ENCODE measurements at places on chromosomes 13 and 19. TPM values are rescaled to one million over a fixed set of nuclear protein-coding genes. Genes with fewer than 3 reads are reported as not detected.

The SLC25A42 gene
- total RNA-seq, result 6.8 TPM

The POU2F2 gene
- 5.6 TPM for total RNA-seq

DNA sequence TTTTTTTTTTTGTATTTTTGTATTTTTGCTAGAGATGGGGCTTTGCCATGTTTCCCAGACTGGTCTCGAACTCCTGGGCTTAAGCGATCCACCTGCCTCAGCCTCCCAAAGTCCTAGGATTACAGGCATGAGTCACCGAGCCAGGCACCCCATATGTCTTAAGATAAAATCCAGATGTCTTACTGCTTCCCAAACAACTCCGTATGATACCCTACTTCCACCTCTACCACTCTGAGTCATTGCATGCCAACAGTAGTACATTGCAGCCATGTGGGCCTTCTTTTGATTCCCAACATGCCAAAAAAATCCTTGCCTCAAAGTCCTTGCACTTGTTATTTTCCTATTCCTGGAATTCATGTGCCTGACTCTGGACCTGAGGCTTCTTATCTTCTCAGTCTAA lies 799.2 kb downstream of the GPC5 start:
- no peak for DNase-seq

DNA sequence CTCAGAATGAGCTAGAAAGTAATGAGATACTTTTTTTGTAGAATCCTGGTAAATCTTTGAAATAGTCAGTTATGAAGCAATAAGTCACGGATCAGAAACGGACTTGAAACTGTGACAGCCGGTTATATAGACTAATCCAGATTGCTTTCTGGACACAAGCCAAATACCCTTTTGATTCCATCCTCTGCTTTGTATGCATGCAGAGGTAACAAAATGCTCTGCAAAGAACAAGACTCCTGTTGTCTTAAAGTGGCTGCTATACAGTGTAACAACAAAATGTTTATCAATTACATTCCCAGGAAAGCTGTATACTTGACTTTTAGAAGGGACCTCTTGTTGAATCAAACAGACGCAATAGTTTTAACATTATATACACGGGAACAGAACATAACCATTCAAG lies 66.5 kb upstream of the STARD13 start:
- no peak for DNase-seq

The LYPD5 gene
- total RNA-seq, result 5.2 TPM

The S1PR2 gene
- total RNA-seq, result 0.80 TPM

DNA sequence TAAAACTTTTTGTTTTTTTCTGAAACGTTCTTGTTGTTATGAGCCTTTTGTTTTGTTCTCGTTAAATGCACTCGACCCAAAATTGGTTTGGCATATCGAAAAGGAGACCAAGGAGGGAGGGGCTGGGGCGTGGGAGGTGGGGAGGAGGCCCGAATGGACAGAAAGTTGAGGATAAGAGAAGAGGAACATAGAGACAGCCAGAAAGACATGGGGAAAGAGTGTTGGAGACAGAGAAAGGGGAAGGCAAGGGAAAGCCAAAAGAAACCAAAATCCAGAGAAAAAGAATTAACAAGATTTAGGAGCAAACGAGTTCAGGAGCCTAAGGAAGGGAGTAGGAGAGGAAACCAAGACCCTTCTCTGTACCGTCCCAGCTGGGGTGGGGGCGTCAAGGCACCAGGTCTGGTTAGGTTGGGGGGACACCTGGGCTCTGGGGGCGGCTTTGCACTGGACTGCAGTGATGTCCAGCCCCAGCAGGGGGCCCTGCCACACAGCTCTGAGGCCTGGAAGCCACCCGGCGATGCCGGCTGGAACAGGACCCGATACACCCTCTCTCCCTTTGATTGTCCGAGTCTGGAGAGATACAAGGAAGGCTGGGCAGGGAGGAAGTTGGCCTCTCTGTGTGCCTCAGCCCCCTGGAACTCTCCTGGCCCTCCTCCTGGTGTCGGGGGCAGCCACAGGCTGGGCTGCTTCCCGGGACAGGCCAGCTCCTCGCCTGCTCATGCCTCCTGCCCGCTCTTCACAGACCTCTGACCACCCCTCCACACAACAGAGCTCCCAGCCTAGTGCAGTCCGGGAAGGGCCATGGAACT lies 11.6 kb upstream of the ASF1B start:
- DNase-seq, result peak; percentile 71

GRCh38 chr13:102870677-102871415 lies 25.0 kb downstream of the ERCC5 start:
- peak; percentile 48 for DNase-seq

DNA sequence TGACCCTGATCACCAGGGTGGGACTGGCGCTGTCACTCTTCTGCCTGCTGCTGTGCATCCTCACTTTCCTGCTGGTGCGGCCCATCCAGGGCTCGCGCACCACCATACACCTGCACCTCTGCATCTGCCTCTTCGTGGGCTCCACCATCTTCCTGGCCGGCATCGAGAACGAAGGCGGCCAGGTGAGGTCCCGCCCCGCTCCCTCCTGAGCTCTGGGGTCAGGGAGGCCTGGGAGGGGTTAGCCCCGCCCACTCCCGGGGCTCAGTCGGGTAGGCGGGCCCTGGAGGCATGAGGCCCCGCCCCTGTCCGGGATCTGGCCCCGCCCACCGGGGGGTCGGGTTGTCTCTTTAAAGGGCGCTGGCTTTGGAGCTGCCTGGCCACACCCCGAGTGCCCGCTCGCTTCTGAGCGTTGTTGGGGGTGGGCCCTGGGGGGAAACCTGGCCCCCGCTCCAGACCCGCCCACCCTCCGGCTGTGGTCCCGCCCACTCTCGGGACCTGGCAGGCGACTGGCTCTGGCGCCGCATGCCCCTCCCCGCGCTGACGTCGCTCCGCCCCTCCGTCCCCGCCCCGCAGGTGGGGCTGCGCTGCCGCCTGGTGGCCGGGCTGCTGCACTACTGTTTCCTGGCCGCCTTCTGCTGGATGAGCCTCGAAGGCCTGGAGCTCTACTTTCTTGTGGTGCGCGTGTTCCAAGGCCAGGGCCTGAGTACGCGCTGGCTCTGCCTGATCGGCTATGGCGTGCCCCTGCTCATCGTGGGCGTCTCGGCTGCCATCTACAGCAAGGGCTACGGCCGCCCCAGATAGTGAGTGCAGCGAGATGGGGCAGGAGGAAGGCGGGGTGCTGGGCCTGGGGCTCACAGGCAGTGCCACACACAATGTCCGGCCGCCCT lies 13.1 kb downstream of the DDX39A start:
- DNase-seq, result peak; percentile 87

The SOX1 gene
- not detected for total RNA-seq

GRCh38 chr13:49855930-49856329 lies 63.4 kb upstream of the KPNA3 start:
- no peak for DNase-seq

DNA sequence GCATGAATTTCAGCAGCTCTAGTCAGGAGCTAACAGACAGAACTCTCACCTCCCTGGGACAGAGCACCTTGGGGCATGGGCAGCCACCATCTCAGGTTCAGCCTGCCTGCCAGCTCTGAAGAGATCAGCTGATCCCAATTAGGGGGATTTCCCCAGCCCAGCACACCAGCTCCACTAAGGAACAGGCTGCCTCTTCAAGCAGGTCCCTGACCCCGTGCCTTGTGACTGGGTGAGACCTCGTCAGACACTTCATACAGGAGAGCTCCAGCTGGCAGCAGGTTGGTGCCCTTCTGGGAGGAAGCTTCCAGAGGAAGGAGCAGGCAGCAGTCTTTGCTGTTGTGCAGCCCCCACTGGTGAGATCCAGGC lies 84.5 kb upstream of the UFM1 start:
- no peak for DNase-seq

- no peak for DNase-seq
Measured at GRCh38 chr13:110185696-110186095, 121.3 kb downstream of the COL4A1 start.

The SPRED3 gene
- 0.48 TPM for total RNA-seq

DNA sequence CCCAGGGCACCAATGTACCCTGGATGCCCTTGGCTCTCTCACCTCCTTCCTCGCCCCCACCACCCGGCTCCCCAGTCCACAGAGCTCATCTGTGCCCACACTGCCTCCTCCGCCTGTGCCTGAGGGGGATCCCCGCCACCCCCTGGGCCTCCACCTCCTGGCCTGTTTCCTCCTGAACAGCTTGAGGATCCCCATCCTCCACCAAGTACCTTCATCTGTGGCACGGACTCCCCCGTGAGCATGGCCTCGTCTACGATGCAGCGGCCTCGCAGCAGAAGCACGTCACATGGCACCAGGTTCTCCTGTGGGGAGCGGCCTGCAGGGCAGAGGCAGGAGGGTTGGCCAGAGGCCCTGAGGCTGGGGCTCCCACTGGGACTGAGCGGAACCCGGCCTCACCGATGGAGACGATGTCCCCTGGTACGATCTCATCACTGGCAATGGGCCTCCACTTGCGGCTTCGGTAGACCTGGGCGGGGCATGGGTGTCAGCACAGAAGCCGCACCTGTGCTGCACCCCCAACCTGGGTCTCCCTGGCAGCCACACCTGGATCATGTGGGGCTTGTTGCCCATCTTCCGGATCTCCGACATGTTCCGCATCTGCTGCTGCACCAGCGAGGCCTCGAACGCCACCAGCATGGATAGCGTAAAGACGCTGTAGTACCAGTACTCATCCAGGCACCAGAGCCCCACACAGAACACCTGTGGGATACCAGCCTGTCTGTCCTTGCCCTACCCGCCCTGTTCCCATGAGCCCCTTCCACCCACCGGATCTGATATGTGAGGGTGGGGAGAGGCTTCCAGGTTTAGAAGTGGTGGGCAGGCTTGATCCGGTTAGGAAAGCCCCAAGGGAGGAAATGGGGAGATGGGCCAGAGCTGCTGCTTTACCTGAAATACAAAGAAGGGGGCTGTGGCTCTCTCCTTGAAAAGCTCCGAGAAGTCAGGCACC lies 6.8 kb downstream of the ATP13A1 start:
- no peak for DNase-seq

The QPCTL gene
- 8.3 TPM for total RNA-seq

DNA sequence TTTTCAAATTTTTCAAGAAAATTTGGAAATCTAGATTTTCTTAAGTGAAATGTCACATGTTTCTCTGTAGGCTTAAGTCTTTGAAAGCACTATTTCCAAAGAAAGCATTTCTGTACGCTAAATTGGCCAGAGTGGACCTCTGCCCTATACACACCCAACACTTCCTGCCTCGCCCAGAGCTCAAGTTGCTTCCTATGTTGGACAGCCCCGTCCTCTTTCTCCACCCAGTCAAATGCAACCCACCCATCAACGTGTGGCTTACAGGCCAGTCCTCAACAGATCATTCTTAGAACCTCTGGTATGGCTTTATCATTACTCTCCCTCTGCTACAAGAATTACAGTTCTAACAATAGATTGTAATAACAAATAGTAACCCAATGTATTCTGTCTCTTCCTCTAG lies 24.2 kb downstream of the KLF12 start:
- peak; percentile 49 for DNase-seq

The AXL gene
- 19.7 TPM for total RNA-seq

- no peak for DNase-seq
Measured at GRCh38 chr13:109707742-109708617, 78.4 kb downstream of the IRS2 start.

DNA sequence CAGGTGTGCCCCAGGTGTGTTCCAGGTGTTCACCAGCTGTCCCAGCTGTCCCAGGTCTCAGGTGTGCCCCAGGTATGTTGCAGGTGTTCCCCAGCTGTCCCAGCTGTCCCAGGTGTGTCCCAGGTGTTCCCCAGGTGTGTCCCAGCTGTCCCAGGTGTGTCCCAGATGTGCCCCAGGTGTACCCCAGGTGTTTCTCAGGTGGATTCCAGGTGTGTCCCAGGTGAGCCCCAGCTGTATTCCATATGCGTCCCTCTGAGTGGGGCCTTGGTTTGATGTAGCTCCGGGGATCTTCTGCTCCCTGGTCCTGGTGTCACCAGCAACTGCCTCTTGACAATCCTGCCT lies 719 bp upstream of the GRK1 start:
- DNase-seq, result peak; percentile 4

- no peak for DNase-seq
Measured at GRCh38 chr13:40275636-40276035, 390.8 kb downstream of the FOXO1 start.

GRCh38 chr13:24153347-24153746 lies 7.2 kb upstream of the SPATA13 start:
- DNase-seq, result no peak

- DNase-seq, result no peak
Measured at GRCh38 chr13:39840201-39840600, 184.7 kb downstream of the COG6 start.

The ACP7 gene
- not detected for total RNA-seq

The ZNF567 gene
- 10.1 TPM for total RNA-seq

DNA sequence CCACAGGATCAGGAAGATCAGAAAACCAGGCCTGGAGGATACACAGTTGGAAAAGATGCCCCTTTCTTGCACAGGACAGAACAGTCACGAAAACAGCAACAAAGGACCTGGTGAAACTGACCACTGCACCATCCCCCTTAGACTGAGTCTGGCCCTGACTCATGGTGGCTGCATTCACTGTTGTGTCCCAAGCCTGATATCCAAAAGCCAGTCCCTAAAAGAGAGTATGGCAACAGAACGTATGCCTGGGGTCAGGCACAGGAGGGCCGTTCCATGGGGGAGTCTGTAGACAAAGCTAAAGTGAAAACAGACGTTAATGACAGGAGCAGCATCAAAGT lies 301.1 kb upstream of the NBEA start:
- DNase-seq, result no peak

GRCh38 chr19:5949792-5950305 lies 28.1 kb downstream of the RANBP3 start:
- no peak for DNase-seq

The SERPINE3 gene
- not detected for total RNA-seq

DNA sequence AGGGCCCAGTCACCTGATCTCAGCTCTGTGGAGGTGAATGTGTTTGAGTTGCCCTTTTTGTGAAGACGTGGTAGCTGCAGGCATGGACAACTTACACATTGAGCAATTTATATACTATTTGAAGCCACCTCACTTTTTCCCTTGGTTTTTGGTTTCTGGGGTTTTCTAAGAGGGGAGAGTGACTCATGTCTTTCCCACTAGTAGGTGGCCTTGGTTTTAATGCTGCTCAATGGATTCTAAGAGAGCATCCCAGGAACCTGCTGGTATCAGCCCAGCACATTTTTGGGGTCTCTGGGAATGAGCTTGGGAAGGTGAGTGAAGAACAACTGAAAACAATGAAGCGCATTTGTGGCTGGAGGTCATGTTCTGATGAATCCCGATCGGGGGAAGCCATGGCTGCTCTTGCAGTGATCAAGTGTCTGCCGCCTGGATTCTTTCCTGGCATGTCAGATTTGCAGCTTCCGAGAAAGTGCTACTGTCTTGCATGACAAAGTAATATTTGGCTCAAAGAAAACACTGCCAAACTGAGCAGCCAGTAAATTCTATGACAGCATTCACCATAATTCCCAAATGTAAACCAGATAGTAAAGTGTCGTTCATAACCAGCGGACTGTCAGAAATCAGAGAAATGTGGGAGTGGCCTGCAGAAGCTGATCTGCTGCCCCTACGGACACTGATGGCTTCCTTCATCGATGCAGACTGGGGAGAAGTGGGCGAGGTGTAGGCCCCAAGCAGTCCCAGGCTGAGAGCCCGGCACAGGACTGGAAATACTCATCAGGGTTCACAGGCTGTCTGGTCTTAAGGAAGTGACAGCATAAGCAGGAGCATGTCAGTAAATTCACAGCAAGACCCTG lies 98.7 kb downstream of the COL4A2 start:
- DNase-seq, result no peak

The ZNF805 gene
- total RNA-seq, result 11.1 TPM

All from transverse colon (tissue), 4 donors.